M059J (cell line): ENCODE measurements at places on chromosomes 11 and 22.

- no peak for DNase-seq
Measured at GRCh38 chr11:114848027-114848426, 169.7 kb downstream of the NXPE2 start.

DNA sequence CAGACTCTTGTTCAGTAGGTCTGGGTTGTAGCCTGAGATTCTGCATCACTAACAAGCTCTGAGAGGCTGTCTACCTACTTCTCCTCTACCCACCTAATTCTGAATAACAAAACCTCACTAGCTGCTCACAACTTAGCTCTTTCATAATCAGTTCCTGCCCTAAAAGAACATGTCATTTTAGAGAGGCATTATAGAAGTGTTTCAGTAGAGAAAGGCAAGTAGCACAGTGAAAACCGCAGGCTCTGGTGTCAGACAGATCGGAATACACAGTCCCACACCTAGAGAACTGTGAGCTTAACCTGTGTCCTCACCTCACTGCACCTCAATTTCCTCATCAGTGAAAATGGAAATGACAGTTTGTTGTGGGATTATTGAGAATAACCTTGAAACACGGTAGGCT is 1337.6 kb upstream of the TENM4 start:
- no peak for DNase-seq

DNA sequence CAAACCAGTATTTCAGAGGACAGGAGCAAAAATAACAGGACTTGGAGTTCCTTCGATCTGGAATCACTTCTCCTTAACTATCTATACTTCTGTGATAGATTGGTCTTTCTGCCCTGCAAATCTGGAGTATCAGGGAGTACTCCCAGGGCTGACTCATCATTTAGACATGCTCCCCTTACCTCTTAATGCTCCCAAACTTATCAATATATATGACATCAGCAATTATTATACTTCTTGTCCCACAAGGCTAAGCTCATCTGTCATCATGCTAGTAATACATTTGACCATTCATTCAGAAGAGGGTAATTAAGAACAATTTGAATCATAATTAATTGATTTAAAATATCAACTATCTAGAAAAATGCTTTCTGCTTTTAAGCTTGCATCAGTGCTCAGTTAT is 163.8 kb downstream of the SWAP70 start:
- DNase-seq = no peak

- no peak for DNase-seq
Measured at GRCh38 chr11:22044126-22044525, 148.8 kb upstream of the ANO5 start.

- DNase-seq = peak; percentile 89
Measured at GRCh38 chr11:96215110-96215782, 127.7 kb downstream of the MAML2 start.

DNA sequence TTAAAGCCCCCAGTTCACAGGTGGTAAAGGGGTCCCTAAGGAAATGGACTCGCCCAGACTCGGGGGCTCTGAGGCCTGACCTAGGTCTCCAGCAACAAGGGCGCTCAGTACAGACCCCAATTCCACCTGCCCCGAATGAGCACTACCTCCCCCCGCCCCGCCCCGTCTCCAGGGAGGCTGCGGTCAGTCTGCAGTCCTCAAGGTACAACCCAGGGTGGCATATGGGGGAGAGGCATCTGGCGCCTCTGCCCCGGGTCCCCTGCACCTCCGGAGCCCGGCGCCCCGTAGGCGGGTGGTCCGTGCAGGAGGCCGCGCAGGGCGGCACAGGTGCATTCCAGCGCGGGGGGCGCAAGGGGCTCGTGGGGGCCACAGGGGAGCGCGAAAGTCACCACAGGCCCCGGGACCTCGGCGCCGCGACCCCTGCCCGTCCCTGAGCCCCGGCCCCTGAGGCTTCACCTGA is 361 bp downstream of the CTSD start:
- no peak for DNase-seq

- no peak for DNase-seq
Measured at GRCh38 chr22:19721330-19722177, 1.8 kb upstream of the GP1BB start.
